ENCODE measurements at places on chromosomes 2 and 18. TPM values are rescaled to one million over a fixed set of nuclear protein-coding genes. Genes with fewer than 3 reads are reported as not detected.

The ANKRD62 gene
- not detected for total RNA-seq

The IL36RN gene
- not detected for total RNA-seq

DNA sequence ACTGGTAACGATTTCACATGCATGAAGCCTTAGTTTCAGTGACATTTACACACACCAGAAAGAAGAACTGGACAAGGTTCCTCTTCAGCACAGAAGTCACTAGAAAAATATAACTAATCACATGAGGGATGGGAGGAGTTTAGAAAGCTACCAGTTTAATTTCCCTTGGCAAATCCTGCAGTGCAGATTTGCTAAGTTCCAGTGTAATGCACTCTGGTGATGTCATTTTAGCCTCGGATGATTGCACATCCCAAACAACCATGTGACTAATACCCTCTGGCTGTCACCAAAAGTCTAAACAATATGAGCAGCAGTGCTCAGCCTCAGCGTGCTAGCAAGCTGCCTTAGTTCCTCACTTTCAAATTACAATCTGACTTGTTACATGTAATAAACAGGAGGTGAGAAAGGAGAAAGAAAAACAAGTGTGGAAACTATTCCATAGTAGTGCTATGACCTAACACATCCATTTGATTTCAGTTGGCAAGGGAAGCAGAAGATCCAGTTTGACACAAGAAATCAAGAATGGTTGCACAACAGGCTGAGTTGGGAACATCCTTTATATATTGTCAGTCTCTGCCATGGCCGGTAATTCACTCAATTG is 35.3 kb upstream of the PPP1CB start:
- DNase-seq: peak; percentile 87

DNA sequence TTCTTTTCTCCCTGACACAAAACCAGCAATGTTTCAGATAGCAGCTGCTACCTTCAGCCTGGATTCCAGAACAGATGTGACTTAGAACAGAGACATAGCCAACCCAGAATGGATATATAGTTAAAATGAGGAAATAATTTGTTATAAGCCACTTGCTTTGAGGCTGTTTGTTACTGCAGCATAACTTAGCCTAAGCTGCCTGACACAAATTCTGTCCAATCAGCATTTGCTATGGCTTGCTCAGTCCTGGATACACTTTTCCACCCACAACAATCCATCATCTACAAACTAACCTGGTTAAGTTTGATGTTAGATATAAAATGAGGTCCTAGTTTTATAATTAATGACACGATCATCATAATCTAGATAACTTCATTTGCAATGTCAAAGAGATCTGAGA is 480.4 kb downstream of the NR4A2 start:
- DNase-seq: no peak

DNA sequence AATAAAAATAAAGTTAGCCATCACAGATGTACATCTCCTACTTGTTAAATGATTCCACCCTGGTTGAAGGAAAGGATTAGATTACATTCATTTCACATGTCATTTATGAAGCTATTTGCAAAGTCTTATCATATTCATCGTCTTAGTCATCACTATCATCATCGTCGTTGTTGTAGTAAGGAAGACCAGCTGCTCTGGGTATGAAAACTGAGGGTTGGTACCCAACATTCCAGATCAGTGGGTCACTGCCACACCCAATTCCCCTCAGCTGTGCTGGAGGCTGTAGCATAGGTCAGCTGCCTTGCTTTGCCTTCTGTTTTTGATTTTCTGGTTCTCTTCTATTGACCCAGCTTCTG is 20.9 kb upstream of the CCBE1 start:
- DNase-seq: peak; percentile 77

- peak; percentile 88 for DNase-seq
Observed at GRCh38 chr2:27724905-27725701, 46.4 kb upstream of the MRPL33 start.

DNA sequence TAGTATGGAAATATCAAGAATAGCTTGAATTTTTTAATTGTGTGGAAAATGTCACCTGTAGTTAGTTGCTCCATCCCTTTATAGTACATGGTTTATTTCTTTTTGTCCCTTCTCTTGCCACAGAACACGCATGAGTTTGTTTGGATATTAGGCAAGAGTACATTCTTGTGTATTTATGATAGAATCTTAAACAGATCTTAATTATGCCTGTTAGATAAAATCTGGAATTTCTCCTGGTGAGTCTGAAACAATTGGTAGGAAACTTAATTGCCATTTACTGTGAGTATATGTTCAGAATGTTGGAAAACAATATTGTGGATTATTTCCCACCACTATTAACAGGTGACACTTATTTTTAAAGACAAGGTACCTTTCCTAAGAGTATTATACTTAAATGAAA is 30.2 kb upstream of the CABYR start:
- no peak for DNase-seq

DNA sequence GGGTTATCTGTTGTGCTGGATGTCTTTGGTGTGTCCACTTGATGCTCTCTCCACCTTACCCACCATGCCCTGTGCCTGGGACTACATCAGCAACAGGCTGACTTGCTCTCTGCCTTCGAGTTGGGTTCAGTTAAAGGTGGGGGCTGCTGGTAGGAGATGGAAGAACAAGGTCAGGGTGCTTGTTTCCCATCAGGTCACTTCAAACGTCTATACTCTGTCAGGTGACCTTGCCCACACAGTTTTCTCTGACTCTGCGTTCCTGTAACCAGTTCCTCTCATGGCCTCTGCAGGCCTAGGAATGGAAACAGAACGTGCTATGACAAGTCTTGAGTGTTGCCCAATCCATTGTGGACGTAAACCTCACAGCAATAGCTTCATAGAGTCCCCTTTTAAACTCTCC is 38.4 kb upstream of the PAPOLG start:
- DNase-seq: no peak
